ENCODE measurements at places on chromosomes 7 and 10. TPM values are rescaled to one million over a fixed set of nuclear protein-coding genes. Genes with fewer than 3 reads are reported as not detected.
A peak's percentile ranks its signal among the peaks of the same experiment; 100 is the strongest.

- DNase-seq, result no peak
Observed at GRCh38 chr10:113520261-113520660, 32.6 kb upstream of the HABP2 start.

Gene FEZF1
- not detected for total RNA-seq

DNA sequence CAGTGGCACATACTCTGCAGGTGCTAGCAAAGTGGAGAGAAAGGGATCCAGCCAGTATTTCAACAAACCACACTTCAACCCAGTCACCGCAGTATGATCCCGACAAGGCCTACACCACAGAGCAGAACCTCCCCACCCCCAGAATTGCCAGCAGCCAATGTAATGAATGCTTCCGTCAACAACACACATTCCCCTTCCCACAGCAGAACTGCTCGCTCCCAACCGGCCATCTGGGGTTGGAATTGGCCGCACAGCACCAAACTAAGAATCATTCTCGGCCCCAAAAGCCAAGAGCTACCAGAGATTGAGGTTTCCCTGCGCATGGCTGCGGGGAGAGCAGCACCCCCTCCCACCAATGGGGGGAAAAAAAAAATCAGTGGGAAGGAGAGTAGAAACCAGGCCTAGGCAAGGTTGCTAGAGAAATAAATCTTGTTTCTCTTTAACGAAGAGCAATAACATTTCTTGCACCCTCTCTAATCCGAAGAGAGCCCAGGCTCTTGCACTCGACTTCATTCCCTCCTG lies 1.1 kb downstream of the WASL start:
- DNase-seq, result peak; percentile 60

- DNase-seq, result no peak
Observed at GRCh38 chr10:129896136-129896859, 67.8 kb downstream of the EBF3 start.

All from mucosa of descending colon (tissue), 3 donors.